ENCODE measurements at places on chromosomes 13 and 19. TPM values are rescaled to one million over a fixed set of nuclear protein-coding genes. Genes with fewer than 3 reads are reported as not detected.

The DENND1C gene
- 0.35 TPM for total RNA-seq

The ARHGAP45 gene
- total RNA-seq, result 5.1 TPM

The WDR18 gene
- 18.6 TPM for total RNA-seq

The NAPSA gene
- 0.40 TPM for total RNA-seq

The HS6ST3 gene
- 0.56 TPM for total RNA-seq

The KLF5 gene
- total RNA-seq, result 0.59 TPM

The HSH2D gene
- total RNA-seq, result 0.32 TPM

The PLPP2 gene
- 0.56 TPM for total RNA-seq

Measured in Right ventricle myocardium superior (tissue), 1 donor.